ENCODE measurements at places on chromosomes 2 and 18.

GRCh38 chr2:29519338-29519925, 402.0 kb downstream of the ALK start:
- no peak for DNase-seq

DNA sequence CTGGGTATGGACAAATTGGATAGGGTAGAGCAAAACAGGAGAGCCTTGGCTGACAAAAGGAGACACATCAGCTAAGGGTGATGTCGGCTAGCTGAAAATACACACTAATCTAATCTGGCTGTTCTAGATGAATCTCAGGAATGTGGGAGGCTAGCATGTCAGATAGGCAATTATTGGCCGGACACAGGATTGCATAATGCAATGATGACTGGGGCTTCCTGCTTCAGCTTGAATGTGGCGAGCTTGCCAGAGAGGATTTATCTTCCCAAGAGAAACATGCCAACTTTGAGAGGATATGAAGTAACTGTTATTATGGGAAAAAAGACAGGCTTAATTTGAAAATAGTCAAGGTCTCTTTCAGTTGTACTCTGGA, 102.4 kb downstream of the TRIB2 start:
- DNase-seq, result no peak

GRCh38 chr2:121355488-121355887, 70.5 kb upstream of the TFCP2L1 start:
- DNase-seq, result peak; percentile 5

DNA sequence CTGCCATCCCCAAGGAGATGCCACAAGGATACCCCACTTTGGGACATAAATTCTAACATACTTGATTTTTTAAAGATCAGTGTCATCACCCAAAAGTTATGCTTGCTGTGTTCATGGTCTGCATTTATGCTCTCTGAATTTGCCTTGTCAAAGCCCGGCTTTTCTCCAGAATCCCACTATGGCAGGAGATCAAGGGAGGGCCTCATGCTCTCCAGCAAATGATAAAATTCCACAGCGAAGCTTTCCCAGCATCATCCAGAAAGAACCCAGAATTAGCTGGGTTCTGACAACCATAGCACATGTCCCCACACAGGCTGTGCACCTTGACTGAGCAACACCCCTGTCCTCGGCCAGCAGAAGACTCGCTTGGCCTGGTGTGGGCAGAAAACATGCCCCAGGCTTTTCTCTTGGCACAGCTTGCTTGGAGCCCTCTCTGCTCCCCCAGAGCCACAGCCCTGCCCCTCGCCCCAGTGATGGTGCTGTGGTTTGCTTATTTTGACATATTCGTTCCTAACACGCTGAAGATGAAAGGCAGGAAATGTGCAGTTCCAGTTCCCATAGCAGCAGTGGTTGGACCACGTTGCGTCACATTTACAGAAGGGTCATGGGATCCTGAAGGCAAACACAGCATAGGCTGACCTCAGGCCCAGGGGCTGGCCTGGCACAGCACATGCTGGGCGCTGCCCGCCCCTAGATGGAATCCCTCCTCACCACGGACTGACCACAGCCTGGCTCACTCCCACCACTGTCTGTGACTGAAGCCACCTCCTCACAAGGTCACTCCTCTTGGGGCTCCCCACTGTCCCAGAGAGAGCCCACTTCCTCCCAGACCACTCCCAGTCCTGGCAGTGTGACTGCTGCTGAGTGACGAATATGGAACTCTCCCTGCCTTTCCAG, 14.1 kb upstream of the CHRNA1 start:
- DNase-seq, result peak; percentile 93

- no peak for DNase-seq
Observed at GRCh38 chr2:227545990-227546389, 52.7 kb upstream of the SCYGR2 start.

- no peak for DNase-seq
Observed at GRCh38 chr2:43184339-43184895, 42.0 kb downstream of the ZFP36L2 start.

- DNase-seq, result no peak
Observed at GRCh38 chr2:49029406-49029805, 124.9 kb downstream of the FSHR start.

DNA sequence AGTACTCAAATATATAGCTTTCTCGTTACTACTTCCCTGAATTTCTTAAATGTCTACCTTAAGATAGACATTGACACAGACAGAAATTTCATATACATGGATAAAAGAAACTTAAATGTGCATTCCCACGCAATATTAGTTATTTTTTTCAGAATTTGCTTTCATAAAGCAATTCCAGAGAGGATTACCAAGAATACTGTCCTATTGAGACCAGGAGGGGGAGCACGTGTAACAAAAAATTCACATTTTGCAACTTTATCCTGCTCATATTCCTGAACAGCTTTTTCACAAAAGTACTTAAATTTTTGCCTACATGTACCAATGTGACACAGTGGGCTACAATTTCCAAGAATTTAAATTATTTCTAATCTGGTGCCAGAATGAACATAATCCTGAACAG, 30.7 kb upstream of the ERCC3 start:
- DNase-seq, result peak; percentile 41

DNA sequence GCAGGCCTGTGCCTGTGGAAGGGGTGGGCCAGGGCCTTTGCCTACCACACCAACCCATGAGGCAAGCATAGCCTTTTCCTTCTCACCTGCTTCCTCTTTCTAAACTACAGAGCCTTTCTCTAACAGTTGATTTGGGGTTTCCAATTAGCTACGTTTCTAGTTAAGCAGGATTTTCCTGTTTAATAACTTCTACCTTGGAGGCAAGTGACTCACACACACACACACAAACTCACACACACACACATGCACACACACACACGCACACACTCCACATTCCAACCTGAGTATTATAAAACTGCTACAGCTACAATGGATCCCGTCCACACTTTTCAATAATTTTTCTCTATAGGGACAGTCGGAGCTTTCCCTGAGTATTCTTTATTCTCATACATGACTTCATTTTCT, 84.9 kb downstream of the SOX11 start:
- DNase-seq, result no peak

DNA sequence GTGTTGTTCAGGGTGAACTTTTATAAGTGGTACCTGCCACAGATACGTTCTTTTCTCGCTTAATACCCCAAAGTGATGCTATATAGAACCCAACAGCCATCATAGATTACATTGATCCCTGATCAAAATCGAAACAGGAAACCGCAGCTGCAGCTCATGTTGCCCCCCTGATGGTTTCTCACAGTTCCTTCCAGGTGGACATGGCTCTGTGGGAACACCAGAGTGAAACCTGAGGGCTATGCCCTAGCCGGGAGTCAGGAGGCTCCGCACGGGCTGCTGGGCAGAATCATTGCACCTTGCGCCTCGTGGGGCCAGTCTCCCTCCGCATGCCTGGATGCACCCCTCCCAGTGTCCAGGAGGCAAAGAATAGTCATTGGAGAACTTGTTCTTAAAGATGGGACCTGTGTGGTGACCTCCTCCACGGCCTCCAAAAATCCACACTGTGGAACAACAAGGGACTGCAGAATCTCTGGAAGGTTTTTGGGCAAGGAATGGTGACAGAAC, 61.8 kb downstream of the CRACDL start:
- no peak for DNase-seq

GRCh38 chr18:841647-842370, 29.8 kb upstream of the YES1 start:
- DNase-seq, result no peak

DNA sequence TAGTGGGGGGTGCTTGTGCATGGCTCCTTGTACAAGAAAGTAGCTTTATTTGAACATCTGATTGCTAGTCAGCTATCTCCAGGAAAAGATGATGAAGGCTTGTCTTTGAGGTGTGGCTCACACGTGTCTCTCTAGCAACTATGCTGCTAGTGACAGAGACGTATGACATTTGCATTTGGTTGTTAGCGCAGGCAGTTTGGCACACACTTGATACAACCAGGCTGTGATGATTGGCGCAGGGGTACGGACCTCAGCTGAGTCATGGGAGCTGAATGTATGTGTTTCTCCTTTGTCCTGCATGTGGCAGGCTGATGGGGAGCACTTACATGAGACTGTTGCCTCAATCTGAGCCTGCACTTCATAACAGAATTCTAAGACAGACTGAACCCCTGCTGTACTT, 29.6 kb downstream of the PTCD3 start:
- DNase-seq, result no peak

GRCh38 chr2:144666032-144666431, 146.1 kb upstream of the ZEB2 start:
- DNase-seq, result no peak

- DNase-seq, result no peak
Observed at GRCh38 chr2:81984969-81985637, 1680.6 kb upstream of the LRRTM1 start.

GRCh38 chr2:12935796-12936195, 219.1 kb downstream of the TRIB2 start:
- no peak for DNase-seq

DNA sequence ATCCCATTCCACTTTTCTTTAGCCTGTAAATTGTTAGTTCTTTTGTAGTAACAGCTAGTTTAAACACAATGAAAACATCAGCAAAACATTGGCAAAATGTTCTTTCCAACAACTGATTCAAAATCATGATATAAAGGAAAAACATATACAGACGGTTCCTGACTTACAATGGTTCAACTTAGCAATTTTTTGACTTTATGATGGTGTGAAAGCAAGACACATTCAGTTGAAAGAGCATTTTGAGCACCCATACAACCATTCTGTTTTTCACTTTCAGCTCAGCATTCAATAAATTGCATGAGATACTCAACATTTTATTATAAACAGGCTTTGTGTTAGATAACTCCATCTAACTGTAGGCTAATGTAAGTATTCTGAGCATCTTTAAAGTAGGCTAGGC, 185.1 kb downstream of the NOL4 start:
- no peak for DNase-seq

- DNase-seq, result no peak
Observed at GRCh38 chr2:98170076-98170475, 83.1 kb downstream of the VWA3B start.

DNA sequence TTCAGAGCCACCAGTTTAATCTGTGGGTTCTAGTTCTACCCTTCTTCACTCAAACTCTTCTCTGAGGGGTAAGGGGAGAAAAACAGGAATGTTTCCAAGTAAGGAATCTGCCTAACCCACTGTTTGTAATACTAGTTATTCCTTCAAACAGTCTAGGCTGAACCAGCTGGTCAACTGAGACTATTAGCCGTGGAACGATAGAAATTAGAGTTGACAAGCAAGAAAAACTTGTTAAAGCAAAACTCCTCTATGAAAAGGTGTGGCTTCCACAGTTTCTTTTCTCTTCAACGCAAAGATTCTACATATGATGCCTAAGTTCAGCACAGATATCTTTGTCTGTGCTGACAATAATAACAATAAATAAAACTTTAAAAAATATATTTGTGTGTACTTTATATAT, 11.5 kb downstream of the PAIP2B start:
- DNase-seq, result no peak

DNA sequence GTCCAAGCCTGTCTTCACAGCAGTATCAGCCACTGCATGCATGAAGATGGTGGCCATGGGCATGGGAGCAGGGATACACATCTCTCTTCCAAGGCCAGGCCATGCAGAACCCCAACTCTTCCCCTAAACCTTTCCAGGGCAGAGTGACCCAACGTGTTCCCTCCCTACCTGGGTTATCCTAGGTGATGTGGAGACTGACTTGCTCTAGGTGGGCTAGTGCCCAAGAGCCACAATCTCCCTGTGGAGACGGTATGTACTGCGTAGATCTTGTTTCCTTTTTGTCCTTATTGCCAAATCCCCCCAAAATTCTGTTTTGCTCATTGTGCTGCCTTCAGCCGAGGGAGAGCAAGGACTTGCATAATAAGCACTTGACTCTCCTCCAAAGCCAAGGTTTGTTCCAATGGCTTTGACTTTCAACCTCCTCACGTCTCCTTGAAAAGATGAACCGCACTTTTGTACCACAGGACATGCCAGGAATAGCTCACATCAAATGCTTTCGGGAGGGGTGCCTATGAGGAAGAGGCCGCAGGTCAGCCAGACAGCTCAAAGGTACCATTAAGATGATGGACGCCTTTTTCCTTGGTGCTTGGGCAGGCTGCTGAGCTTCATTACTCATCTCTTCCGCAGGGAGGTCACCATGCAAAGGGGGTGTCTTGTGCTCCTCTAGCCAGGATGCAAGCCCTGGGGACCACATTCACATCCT, 76.2 kb upstream of the GLI2 start:
- no peak for DNase-seq

- DNase-seq, result no peak
Observed at GRCh38 chr2:120590841-120591240, 144.8 kb upstream of the GLI2 start.

- DNase-seq, result peak; percentile 47
Observed at GRCh38 chr2:229835596-229836283, 86.1 kb downstream of the TRIP12 start.

GRCh38 chr2:82498777-82499443, 1960.2 kb downstream of the SUCLG1 start:
- no peak for DNase-seq

DNA sequence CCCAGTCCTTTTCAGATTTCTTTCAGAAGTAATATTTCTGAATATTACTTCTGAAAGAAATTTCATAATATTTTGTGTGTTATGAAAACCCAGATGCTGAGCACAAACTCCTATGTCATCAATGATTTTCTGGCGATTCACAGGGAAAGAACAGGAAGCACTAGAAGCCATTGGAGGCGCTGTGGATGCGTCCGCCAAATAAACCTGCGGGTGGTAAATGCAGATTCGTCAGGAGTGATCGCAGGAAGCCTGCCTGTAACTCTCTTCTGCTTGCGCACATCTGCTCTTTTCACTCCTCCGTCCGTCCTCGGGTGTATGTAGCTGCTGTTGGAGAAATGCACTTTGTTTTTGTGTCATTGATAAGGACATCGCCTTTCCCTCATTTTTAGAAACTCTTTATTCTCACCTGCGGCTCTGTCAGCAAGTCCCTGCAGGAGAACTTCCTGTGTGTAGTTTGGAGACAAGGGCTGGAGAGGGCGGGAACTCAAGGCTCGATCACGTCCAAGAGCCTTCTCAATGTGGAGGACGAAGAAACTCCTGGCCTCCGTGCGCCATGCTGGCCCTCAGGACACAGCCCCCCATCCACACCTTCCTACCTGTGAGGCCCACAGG, 483.8 kb downstream of the GALR1 start:
- no peak for DNase-seq

GRCh38 chr18:68803356-68803755, 5.5 kb downstream of the CCDC102B start:
- DNase-seq, result no peak

DNA sequence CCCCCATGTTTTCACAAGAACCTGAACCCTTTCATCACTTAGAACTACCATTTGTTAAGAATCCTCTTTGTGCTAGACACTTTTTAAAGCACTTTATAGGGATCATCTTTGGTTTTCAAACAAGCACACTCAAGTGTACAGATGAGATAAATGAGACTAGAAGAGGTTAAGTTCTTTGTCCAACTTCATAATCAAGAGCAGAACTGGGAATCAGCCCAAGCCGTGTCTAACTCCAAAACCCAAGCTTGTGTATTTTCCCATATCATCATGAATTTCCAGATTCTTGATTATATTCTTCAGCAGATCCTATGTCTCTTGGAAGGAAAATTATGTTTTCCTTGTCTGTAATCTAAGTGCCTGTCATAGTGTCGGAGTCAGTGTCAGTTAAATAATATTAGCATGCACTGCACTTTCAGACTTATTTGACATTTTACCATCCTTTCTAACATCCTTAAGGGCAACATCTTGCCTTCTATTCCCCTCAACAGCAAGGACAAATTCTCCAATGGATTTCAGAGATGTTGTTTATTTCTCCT, 123.0 kb upstream of the SETBP1 start:
- no peak for DNase-seq

- peak; percentile 97 for DNase-seq
Observed at GRCh38 chr18:62420513-62421209, 95.6 kb downstream of the TNFRSF11A start.

GRCh38 chr2:102460467-102460866, 12.6 kb upstream of the SLC9A4 start:
- no peak for DNase-seq
